Stimulated activated CD4-positive, alpha-beta T cell treated with anti-CD3 and anti-CD28 coated beads, Interleukin-15, amount 100 ng/mL, for 48 hours (primary cell): ENCODE measurements at places on chromosomes 16 and 17.

- no peak for DNase-seq
Measured at GRCh38 chr17:32870969-32871368, 6.0 kb downstream of the MYO1D start.

- DNase-seq, result no peak
Measured at GRCh38 chr17:2232244-2232638, 71.3 kb downstream of the SMG6 start.

DNA sequence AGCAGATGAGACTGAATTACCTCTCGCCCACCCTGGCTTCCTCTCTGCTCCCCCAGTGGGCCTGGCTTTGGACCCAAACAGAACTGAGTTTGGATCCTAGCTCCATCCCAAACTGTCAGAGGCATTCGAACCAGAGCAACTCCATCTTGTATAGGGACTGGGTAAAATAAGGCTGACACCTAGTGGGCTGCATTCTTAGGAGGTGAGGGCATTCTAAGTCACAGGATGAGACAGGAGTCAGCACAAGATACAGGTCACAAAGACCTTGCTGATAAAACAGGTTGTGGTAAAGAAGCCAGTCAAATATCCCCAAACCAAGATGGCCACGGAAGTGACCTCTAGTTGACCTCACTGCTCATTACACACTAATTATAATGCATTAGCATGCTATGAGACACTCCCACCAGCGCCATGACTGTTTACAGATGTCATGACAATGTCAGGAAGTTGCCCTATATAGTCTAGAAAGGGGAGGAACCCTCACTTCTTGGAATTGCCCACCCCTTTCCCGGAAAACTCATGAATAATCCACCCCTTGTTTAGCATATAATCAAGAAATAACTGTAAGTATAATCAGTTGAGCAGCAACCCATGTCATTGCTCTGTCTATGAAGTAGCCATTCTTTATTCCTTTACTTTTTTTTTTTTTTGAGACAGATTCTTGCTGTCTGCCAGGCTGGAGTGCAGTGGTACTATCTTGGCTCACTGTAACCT lies 44.4 kb downstream of the LYRM1 start:
- DNase-seq, result peak; percentile 57

- no peak for DNase-seq
Measured at GRCh38 chr17:77919276-77919675, 39.2 kb upstream of the TNRC6C start.

DNA sequence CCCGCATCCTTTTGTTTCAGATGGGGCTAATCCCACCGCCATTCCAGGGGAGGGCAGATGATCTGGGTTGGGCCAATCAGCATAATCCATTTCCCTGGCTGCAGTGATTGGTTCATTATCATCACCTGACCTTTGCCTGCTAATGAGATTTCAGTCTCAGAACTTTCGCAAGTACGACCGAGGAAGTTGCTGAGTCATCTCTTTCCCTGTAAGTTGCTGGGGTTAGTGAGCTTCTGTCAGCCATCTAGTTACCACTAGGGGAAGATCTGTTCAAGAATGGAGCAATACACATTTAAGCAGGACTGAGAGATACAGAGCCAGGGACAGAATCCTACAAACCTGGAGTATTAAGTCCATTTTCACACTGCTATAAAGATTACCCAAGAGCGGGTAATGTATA lies 65.3 kb upstream of the NUDT7 start:
- DNase-seq, result no peak

GRCh38 chr17:66943484-66943883 lies 21.0 kb upstream of the CACNG4 start:
- DNase-seq, result no peak

- no peak for DNase-seq
Measured at GRCh38 chr17:70295731-70296130, 126.4 kb downstream of the KCNJ2 start.

DNA sequence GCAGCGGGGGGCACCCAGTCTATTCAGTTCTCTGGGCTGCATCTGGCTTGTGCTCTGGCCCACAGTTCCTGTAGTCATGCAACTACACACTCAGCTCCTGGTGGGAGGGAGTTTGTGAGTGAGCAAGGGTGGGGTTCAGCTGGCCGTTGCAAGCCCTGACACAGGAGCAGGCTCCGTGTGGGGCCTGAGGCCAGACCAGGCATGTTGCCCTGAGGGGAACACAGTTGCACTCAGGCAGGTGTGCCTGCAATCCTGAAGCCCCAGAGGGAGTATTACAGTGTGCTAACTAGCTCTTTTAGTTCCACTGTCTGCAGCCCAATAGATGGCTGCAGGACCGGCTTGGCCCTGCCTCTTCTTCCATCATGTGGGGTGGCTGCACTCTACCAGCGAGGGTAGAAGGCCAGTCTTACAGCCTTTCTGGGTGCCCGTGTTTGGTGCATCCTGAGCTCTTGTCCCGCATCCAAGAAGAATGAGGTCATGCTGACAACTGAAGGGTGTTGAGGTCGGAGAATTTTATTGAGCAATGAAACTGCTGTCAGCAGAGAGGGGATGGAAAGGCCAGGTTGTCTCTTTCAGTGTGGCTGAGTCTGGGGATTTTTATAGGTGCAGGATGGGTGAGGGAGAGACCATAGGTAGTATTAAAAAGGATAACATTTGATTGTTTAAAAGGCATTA lies 49.9 kb upstream of the ELAC2 start:
- no peak for DNase-seq

GRCh38 chr16:27193300-27193990 lies 9.9 kb upstream of the KDM8 start:
- no peak for DNase-seq

DNA sequence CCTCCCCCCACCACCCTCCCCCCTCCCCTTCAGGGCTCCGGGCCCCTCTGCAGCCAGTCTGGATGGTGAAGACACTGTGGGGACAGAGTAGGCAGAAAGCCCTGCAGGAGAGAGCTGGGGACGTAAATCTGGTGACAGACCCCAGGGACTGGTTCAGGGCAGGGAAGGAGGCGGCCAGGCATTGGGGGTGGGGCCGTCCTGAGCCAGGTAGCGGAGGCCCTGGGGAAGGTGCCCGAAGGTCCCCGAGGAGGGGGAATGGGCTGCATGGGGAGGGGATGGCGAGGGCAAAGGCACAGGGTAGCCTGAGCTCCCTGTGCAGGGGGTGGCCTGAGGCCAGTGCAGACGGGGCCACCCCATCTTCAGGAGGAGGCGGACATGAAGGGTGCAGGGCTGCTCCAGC lies 26.3 kb upstream of the CACNA1H start:
- no peak for DNase-seq

DNA sequence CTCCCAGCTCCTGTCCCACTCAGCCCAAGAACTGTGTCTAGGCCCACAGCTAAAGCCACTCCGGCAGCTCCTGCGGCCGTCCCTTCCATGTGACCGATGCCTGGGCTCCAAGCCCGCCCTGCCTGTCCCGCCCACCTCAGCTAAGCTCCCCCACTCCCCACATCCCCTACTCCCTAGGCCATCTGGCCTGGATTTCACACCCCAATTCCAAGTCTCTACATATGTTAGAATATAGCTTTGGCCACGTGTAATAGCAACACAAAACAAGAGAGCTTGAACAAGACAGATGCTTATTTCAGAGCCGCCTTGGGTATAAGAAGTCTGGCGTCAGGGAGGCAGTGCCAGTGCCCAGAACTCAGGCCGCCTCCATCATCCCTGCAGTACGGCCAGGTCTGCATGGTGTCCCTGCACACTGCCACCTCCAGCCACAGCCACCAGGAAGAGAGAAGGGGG lies 30.0 kb upstream of the USP22 start:
- DNase-seq, result no peak
